GM06990 (cell line): ENCODE measurements at places on chromosomes 12 and 14.
A peak's percentile ranks its signal among the peaks of the same experiment; 100 is the strongest.

DNA sequence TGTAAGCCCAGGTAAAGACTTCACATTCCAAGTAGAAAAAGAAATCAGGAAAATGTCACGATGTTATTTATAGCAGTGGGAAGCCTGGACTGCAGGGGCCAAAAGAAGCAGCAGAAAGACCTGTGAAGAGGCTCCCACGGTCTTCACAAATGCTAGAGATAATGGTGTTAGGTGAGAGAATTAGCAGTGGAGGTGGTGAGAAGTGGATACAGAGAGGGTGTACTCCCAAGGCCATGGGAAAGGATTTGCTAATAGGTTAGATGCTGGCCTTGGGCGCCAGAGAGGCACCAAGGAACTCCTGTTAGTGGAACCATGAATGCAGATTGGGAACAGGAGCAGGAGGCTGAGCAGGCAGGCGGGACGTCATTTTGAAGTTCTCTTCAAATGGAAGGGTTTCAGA lies 386.1 kb downstream of the C12orf75 start:
- DNase-seq: no peak

DNA sequence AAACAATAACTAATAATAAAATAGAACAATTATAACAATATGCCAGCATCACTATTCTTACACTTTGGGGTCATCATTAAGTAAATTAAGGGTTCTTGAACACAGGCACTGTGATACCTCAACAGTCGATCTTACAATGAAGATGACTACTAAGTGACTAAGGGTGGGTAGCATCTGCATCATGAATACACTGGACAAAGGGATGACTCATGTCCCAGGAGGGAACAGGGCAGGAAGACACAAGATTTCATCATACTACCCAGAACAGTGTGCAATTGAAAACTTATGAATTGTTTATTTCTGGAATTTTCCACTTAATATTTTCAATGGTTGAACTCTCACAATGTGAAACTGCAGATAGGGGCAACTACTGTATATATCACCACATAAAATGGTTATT lies 19.7 kb downstream of the TSPAN19 start:
- no peak for DNase-seq

- DNase-seq: no peak
Measured at GRCh38 chr12:112207397-112207924, 82.1 kb downstream of the TRAFD1 start.

DNA sequence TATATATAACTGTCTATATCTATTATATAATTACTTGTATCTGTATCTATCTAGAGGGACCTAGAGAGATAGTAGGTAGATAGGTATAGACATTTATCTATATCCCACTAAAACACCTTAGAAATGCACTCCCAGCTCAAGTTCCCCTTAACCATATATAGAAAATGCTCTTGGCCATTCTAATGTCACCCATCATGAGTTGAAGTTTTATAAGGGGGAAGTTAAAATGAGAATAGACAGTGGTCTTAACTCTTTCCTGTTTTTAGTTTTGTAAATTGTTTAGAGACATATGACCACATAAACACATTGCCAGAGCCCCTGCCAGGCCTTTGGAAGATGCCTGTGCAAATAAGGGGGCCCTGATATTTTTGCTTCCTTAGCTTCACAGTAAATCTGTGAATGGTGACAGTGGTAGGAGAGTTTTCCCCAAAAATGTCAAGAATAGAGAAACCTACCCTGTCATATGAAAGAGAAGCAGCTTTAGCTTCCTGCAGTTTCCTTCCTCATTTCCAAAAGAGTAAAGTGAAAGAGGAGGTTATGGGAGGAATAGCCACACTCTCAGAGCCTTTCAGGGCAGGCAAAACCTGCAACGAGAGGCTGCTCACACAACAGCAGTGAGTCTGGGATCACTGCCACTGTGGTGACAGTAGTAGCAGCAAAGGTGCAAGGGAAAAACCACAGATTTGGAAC lies 45.5 kb downstream of the MGST1 start:
- no peak for DNase-seq

DNA sequence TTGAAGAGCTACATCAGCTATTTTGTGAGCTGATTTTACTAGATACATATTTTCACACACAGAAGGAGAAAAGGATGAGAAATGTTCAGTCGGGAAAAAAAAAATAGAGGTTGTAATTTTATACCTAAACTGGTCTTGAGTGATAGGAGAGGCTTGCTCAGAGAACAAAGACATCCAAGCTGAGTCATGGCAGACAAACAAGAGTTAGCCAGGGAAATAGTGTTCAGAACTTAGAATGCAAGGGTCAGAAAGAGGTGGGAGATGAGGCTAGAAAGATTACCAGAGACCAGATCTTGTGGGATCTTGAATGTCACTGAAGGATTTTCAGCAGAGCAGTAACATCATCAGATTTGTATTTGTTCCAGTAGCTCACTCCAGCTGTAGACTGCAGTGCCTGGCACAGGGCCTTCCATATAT lies 121.9 kb upstream of the ATF1 start:
- no peak for DNase-seq

DNA sequence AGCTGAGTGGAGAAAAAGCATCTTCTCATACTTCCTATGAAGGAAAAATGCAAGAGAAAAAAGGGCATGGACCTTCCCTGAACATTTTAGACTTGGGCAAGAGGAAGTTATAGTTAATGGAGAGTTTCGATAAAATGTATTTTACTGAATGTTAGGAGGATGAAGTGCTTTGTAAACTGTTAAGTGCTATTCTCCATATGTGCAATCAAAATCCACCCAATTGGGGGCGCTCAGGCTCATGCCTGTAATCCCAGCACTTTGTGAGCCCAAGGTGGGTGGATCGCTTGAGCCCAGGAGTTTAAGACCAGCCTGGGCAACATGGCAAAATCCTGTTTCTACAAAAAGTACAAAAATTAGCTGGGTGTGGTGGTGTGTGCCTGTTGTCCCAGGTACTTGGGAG lies 1.9 kb upstream of the CNPY2 start:
- DNase-seq: no peak

DNA sequence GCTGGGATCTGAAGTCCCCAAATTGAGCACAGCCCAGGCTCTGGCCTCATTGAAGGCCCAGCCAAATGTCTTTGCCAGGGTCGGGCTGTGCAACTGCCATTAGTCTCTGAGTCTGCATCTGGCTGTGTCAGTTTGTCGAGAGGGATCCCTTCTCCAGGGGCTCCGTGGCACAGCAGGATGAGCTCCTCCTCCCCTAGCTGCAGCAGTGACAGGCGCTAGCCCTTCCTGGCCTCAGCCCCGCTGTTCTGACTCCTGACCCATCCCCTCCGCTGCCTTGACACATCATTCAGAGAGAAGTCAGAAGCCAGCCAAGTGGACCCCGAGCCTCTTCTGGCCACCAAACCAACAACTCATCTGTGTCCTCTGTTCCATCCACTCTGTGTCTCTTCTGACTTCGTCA lies 188.3 kb downstream of the CALM1 start:
- no peak for DNase-seq

GRCh38 chr12:58086930-58087329 lies 145.6 kb downstream of the ATP23 start:
- DNase-seq: no peak

- no peak for DNase-seq
Measured at GRCh38 chr14:90678846-90679362, 137.3 kb downstream of the TTC7B start.

GRCh38 chr12:105523164-105524057 lies 192.9 kb downstream of the C12orf75 start:
- no peak for DNase-seq

DNA sequence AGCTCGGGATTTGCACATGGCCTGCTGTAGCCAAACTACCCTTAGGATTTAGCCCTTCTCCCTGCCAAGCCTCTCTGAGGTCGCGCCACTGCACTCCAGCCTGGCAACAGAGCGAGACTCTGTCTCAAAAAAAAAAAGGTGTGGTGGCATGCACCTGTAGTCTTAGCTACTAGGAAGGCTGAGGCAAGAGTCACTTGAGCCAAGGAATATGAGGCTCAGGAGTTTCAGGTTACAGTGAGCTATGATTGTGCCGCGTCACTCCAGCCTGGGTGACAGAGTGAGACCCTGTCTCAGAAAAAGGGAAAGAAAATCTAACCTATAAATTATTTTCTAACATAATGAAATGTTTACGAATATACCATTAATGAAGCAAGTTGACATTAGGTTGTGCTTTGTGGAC lies 29.7 kb downstream of the ESRRB start:
- no peak for DNase-seq

- DNase-seq: no peak
Measured at GRCh38 chr12:10554756-10555481, 49.2 kb downstream of the EIF2S3B start.

- DNase-seq: no peak
Measured at GRCh38 chr12:54197010-54197409, 8.2 kb upstream of the SMUG1 start.

- DNase-seq: no peak
Measured at GRCh38 chr14:86997271-86997670, 995.7 kb downstream of the GALC start.

DNA sequence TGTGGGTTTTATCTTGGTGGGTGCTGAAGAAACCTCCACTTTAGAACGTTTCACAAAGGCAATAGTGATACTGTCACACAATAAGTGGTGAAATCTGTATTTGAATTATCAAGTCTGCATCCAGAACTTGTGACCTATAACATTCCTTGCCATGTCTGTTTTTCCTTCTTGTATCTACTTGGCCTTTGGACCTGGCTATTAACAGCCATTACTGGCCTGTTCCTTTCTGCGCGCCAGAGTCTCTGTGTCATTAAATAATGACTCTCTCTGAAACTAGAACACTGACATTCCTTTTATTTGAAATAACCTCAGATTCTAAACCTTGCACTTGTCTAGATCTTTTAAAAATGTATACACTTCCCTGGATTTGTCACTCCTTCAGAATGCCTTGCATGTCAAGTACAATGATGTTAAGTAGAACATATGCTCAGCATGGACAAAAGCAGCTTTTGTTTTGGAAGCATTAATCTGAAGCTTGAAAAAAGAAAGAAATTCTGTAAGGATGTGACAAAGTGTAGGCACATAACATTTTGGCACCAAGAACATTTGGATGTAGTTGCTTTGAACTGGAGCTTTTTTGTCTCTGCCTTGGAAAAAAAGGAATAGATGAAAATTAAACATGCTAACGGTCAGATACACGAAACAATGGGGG lies 95.5 kb upstream of the RPL10L start:
- no peak for DNase-seq

DNA sequence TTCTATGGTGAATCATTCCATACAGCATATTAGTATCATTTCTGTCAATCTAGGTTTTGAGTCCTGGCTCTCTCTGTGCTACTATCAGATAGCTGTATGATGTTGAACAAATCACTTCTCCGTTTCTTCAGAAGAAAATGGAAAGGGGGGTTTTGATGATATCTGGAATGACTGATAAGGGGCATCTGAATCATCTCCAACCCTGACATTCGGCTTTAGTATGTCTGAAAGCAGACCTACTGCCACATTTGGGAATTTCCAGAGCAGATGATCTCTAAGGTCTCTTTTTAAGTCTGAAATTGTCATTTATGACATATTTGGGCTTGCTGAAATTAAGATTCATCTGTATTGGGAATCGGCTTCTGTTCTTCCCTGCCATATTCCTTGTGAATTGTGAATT lies 10.1 kb downstream of the MLF2 start:
- DNase-seq: no peak

GRCh38 chr12:53212931-53213330 lies 5.9 kb upstream of the ITGB7 start:
- DNase-seq: no peak

DNA sequence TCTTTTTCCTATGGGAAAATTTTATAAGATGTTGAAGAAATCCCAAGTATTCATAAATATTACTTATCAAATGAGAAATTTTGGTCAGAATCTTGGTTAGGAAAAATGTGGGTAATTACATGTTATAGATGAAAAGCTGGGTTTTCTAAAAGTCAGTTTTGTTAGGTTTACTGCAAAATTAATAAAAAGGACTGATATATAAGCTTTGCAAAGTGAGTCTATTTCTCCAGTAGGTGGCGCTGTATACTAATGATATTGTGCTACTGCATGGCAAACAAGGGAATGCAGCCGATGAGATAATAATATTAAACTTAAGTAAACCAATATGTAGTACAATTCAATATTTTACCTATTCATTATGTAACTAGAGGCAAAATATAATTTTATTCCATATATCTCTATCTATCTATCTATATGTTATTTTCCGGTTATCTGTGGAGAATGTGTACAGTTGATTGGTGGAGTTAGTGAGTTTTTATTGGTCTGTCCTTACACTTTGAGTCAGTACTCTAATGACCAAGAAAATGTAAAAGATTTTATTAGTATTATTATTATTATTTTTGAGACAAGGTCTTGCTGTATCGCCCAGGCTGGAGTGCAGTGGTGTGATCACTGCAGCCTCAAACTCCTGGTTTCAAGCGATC lies 32.9 kb downstream of the MIPOL1 start:
- DNase-seq: no peak

GRCh38 chr12:75766263-75767160 lies 255.1 kb upstream of the KRR1 start:
- no peak for DNase-seq

DNA sequence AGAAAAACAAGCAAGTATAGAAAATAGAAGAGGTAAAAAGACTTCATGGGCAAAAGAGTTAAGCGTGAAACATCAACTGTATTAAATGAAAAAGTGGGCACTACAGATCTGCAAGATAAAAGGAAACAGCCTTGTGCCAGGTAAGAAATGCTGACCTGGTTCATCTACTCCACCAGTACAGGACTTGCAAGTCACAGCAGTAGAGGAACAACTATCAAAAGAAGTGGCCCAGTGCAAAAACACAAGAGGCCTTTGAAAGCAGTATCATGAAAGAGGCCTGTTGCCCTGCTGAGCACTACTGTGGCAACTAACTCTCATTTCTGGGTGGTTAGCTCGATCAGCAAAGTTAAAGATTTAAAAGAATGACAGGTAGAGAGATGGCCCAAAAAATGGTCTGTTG lies 10.5 kb downstream of the DHRS7 start:
- no peak for DNase-seq

DNA sequence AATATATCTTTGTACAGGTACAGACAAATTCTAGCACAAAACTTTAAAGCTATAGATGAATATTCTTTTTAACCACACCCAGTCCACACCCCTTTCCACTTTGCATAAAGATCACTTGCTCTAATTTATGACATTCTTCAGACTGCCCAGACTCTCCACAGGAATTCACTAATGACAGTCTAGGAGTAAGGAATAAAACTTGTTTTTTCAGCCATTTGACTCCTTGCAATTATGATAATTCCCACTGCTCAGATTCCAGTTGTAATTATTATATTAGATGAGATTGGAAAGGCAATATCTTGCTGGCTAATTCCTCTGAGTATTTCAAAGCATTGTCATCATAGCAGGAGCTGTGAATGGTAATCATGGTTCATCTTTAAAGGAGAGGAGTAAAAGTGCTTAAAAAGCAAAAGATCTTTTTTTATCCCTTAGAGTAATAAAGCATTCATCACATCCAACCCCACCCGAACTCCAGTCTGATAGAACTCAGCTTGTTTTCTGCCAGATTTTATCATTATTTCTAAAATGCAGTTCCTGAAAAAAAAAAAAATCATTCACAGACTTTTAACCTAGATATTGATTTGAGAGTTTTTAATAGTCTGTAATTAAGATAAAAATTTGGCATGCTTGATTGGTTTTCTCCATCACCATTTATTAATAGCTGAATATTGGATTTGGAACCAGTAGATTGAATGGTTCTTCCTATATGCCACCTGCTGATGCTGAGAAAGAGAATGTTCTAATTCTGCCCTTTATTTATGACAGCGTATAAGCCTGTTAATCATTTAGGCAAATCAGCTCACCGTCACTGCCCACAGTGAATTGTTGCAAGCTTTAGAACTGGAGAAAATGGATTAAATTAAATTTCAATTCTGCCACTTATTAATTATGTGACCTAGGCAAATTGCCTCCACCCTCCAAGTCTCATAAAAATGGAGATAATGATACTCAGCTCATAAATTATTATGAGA lies 93.9 kb upstream of the RASSF8 start:
- DNase-seq: no peak

- peak; percentile 55 for DNase-seq
Measured at GRCh38 chr14:20469890-20470602, 840 bp downstream of the PNP start.
